ENCODE measurements at places on chromosomes 4 and X.

- DNase-seq, result no peak
These were observed 35.4 kb upstream of the PGRMC2 start for GRCh38 chr4:128322986-128323385.

GRCh38 chr4:105859233-105859632 lies 36.0 kb upstream of the NPNT start:
- no peak for DNase-seq

DNA sequence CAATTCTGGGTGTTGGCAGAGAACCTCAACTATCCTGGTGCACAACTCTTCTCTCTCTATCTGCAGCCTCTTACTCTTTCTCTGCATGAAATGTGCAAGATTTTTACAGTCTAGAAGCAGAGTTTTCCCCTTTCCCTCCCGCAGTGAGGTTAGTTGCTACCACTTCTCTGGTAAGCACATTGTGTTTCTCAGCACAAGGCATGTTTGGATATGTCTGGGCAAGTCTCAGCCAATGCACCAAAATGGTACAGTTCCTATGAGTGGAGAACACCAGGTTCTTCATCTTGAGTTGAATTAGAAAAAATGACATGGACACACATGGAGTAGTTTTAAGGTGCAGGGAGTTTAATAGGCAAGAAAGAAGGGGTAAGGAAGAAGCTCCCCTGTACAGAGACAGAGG lies 187.0 kb downstream of the CCNG2 start:
- DNase-seq, result no peak

GRCh38 chr4:7073526-7074390 lies 5.9 kb upstream of the GRPEL1 start:
- DNase-seq, result peak; percentile 74

- no peak for DNase-seq
These were observed 79.3 kb downstream of the CLDN22 start for GRCh38 chr4:183240581-183241321.

DNA sequence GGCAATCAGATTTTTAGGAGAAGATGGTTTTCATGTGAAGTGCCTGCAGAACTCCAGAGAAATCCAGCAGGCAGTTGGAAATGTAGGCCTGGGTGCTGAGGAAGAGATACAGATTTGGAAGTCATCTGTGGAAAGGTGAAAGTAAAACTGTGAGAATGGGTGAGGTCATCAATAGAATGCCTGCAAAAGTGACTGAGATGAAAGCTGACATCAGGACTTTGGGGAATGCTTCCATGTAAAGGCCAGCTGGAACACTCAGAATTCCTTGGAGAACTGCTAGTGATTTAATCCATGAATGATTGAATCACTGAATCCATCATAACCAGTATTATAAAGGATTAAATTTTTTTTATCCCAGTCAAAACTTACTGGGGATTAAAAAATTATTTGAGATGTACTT lies 124.5 kb upstream of the GIMD1 start:
- DNase-seq, result no peak

GRCh38 chrX:49273181-49273727 lies 3.7 kb downstream of the PPP1R3F start:
- DNase-seq, result no peak

GRCh38 chr4:121567748-121568147 lies 129.0 kb downstream of the ANXA5 start:
- DNase-seq, result no peak

All from kidney (tissue), 22 donors.